Activated CD4-positive, alpha-beta T cell treated with anti-CD3 and anti-CD28 coated beads for 1 hour (primary cell): ENCODE measurements at places on chromosomes 6 and 20.

GRCh38 chr6:15453622-15454021 lies 207.8 kb downstream of the JARID2 start:
- no peak for DNase-seq

- DNase-seq, result no peak
These were observed 2.1 kb downstream of the SLC35B2 start for GRCh38 chr6:44255105-44255808.

DNA sequence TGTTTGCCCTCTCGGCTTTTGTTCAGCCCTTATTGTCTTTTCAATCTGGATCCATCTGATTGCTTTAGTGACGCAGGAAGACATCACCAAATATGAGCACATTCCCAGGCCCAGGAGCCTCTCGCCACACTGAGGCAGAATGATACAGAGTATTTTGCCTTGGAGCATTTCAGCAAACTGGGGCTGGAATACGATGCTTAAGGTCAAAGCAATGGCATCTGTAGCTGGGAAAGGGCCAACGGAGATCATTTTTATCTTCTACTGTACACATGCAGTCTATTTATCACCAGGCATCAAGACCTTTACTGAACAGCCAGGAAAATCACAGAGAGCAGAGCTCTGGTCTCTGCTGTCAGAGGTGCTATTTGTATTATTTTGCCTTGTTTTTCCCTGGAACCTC lies 655.3 kb downstream of the RNF144B start:
- DNase-seq, result no peak

GRCh38 chr6:90434094-90434493 lies 137.5 kb upstream of the BACH2 start:
- no peak for DNase-seq

- no peak for DNase-seq
These were observed 102.8 kb downstream of the DACT2 start for GRCh38 chr6:168216751-168217191.

- no peak for DNase-seq
These were observed 94.2 kb downstream of the OLIG3 start for GRCh38 chr6:137399881-137400443.

- DNase-seq, result no peak
These were observed 34.0 kb downstream of the NUDT3 start for GRCh38 chr6:34358389-34358905.

DNA sequence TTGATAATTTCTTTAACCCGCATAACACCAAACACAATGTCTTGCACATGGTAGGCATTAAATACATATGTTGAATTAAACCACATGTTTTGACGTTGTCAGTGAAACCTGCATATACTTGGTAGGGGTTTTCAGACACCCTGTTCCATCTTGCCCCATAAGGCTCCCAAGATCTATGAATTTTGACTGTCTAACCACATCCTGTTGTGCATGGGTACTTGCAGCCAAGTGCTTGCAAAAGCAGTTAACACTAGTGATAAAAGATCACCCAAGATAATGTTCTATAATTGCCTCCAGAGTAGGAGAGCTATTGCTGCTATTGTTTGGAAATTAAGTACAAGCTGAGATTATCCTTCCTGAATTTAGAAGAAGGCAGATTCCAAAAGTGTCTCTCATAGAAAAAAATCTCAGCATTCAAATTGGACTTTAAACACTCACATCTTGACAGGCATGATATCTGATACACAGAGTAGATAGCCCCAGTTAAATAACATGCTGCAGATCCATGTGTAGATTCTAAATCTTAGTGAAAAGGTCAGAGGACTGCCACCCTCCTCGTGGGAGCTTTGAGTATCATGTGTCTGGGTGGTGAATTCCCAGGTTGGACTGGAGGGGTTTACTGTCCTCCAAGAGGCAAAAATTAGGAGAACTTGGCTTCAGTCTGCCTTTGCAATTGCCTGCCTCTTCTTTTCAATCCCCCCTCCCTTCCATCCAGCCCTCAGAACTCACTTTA lies 25.8 kb upstream of the CCN6 start:
- DNase-seq, result peak; percentile 21

DNA sequence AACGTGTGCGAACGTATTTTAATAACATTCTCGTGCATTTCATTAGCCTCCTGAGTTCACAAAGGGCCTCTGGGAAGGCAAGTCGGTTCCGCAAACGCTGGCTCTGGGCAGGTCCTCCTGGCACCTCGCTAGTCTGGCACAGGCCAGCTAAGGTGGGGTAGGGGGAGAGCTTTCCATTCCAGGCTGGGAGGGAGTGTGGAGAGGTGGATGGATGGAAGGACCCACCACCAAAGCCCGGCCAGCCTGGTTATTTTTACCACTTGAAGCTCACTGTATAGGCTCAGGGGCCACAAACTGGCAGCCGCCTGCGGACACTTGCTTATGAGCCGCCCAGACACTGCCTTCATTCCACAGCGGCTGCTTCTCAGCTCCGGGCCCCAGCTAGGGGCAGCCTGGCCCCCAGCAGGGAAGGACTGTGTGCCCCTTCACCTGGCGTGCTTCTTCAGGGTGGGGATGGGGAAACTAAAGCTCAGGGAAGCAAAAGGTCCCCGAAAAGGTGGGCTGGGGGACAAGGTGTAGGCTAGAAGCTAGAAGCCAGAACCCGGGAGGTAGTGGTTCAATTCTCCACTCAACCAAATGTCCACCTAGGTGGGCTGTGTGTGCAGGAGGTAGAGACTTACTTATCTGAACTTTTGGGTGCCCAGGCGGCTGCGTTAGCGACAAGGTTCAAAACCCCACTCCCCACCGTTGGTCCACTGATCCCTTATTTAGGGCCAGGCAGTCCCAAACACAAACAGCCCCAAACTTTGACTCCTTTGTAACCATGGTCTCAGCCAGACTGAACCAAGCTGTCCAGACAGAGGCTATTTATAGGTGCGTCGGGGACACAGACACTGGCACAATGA lies 1.7 kb downstream of the PMEPA1 start:
- no peak for DNase-seq

- DNase-seq, result no peak
These were observed 118.0 kb downstream of the OPRM1 start for GRCh38 chr6:154157082-154157481.

DNA sequence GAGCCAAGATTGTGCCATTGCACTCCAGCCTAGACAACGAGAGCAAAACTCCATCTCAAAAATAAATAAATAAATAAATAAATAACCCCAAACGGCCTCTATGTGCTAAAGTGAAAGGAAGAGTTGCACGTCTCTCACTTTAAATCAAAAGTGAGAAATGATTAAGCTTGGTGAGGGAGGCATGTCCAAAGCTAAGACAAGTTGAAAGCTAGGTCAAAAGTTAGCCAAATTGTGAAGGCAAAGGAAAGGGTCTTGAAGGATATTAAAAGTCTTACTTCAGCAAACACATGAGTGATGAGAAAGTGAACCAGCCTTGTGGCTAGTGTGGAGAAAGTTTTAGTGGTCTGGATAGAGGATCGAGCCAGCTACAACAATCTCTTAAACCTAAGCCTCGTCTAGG lies 14.3 kb downstream of the ZBP1 start:
- no peak for DNase-seq

GRCh38 chr20:10939331-10939941 lies 265.6 kb upstream of the JAG1 start:
- DNase-seq, result no peak

DNA sequence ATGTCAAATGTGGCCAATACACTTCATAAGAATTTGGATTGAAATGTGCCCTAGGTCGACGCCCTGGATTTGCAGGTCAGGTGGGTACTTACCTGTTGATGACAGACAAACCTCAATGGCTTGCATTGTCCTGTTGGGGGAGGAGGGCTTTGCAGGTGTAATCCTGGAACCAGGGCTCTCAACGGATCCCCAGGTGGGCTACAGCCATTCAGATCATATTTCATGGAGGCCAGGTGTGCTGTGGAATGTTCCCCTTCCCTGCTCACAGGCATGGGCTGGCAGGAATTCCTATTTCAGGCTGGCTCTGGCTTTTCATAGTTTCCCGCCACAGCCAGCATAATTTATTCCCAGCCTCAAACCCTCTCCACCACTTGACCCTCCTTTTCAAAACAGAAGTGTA lies 254.7 kb downstream of the SMOC2 start:
- no peak for DNase-seq

- no peak for DNase-seq
These were observed 68.5 kb upstream of the TENT5A start for GRCh38 chr6:81820980-81821379.

GRCh38 chr6:73299151-73299971 lies 36.4 kb upstream of the KHDC1 start:
- DNase-seq, result no peak

GRCh38 chr6:8499540-8499939 lies 64.2 kb upstream of the SLC35B3 start:
- no peak for DNase-seq

GRCh38 chr20:62183426-62184142 lies 756 bp downstream of the MTG2 start:
- no peak for DNase-seq

- DNase-seq, result no peak
These were observed 382.5 kb downstream of the CENPW start for GRCh38 chr6:126722411-126722810.

- no peak for DNase-seq
These were observed 517.4 kb upstream of the JARID2 start for GRCh38 chr6:14728396-14729024.

DNA sequence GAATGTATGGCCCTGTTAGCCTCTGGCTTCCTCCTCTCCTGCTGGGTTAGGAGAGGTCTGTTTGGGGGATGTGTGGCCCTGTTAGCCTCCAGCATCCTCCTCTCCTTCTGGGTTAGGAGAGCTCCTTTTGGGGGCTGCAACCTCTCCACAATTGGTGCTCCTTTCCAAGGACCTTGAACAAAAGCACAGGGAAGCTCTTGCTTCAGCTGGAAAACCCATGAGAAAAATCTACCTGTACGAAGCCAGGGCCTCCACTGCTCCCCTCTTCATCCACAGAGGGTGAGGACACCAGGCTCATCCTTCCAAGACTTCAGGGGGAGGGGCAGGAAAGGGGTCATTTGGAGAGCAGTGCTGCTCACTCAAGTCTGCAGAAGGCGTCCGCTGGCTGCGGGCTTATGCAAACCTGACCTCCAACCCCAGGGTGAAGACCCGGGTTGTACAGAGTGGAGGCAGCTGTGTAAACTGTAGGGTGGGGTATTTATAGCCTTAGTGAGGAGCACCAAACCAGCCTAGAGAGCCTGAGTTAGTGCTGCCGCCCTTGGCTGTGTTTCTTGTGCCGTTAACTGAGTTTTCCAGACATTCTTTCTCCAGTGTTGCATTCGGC lies 62.1 kb downstream of the SLC24A3 start:
- no peak for DNase-seq

- DNase-seq, result no peak
These were observed 45.7 kb upstream of the IRF4 start for GRCh38 chr6:345747-346385.

GRCh38 chr6:34143884-34144580 lies 1.9 kb downstream of the GRM4 start:
- peak; percentile 27 for DNase-seq
